Stimulated activated naive CD4-positive, alpha-beta T cell treated with Interleukin-2 at 50 U/mL for 16 hours (primary cell): ENCODE measurements at places on chromosomes 3 and 15.

DNA sequence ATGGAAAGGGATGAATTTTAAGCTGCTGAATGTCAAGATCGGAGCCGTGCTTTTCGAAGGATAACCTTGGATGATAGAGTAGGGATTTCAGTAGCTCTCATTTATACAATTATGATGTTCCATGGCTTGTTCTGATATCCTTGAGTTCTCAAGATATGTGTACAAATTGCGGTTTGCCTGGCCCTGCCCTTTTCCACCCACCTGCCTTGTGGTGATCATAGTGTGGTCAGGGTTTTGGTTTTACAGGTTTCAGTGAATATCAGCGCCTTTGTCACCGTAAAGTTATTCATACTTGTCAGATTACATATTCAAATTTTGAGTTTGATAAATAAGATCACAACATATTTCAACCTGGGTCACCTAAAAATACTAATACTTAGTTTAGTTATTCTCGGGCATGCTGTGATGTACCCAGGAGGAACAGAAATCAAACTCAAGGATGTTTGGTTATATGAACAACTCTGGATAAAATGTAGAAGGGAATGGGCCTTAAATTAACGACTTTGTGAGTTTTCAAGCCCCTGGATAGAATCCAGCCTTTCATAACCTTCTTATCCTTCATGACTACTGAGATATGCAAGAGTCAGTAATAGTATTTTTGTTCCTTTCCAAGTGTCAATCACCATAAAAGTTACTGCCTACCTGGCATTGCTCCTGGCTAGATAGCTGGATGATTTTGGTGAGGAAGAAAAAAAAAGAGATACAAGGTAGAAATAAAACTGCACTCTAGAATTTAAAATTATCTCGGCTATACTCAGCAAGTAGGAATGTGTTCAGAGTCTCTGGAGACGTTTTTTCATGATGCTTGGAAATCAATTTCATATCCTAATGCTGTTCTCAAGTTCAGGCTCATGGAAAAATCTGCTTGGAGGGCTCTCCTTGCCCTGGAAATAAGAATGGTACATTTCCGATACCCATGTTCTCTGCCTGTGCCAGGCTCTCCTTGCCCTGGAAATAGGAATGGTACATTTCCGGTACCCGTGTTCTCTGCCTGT is 209.2 kb upstream of the TPRG1 start:
- DNase-seq = no peak

- no peak for DNase-seq
Observed at GRCh38 chr3:127833281-127834032, 11.1 kb upstream of the MGLL start.

- no peak for DNase-seq
Observed at GRCh38 chr3:175224051-175224450, 364.9 kb downstream of the NAALADL2 start.

DNA sequence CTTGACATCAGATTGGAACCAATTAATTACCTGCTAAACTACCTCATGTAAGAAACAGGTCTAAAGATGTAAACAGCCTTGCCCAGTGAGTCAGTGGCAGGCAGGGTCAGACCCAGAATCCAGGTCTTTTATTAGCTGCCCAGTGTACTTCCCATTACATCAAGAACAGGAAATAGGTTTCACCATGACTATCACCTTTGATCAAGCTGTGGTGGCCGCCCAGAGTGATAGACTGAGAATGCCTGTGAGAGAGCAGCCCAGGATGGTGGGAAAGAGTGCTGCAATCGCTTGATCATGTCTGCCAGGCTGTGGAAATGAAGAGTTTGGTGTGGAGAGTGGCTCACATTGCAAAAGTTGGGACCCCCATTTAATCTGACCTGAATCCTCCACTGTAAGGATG is 61.3 kb upstream of the PIAS1 start:
- DNase-seq = no peak

- DNase-seq = no peak
Observed at GRCh38 chr15:70121624-70122302, 24.0 kb upstream of the TLE3 start.

DNA sequence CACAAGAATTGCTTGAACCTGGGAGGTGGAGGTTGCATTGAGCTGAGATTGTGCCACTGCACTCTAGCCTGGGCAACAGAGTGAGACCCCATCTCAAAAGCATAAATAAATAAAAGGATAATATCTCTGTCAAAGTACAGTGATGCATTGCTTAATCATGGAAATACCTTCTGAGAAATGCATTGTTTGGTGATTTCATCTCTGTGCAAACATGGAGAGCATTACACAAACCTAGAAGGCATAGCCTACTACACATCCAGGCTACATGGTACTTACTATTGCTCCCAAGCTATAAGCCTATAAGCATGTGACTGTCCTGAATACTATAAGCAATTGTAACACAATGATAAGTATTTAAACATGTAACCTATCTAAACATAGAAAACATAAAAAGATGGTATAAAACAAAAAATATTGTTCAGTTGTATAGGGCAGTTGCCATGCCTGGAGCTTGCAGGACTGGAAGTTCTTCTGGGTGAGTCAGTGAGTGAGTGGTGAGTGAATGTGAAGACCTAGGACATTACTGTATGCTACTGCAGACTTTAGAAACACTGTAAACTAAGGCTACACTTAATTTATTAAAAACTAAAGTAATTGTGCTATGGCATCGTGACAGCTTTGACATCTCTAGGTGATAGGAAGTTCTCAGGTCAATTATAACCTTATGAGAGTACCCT is 93.6 kb upstream of the SNRPN start:
- DNase-seq = no peak

GRCh38 chr3:100634493-100635272 is 25.3 kb downstream of the ADGRG7 start:
- DNase-seq = no peak

DNA sequence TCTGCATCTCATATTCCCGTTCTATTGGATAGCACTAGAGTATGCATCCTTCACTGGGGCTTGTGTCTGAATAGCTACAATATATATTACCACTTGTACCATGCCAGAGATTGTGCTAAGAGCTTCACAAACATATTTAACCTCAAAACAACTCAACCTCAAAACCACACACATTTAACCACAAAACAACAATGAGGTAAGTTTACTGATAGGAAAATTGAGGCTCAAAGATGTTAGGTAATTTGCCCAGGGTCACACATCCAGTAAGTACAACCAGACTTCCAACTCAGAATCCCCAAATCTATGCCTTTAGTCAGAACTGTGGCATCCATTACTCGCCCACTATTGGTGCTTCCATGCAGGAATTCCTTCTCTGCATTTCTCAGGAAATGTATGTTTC is 220.0 kb downstream of the FAM43A start:
- no peak for DNase-seq
